ENCODE measurements at places on chromosomes 4 and X. TPM values are rescaled to one million over a fixed set of nuclear protein-coding genes. Genes with fewer than 3 reads are reported as not detected.
A peak's percentile ranks its signal among the peaks of the same experiment; 100 is the strongest.

DNA sequence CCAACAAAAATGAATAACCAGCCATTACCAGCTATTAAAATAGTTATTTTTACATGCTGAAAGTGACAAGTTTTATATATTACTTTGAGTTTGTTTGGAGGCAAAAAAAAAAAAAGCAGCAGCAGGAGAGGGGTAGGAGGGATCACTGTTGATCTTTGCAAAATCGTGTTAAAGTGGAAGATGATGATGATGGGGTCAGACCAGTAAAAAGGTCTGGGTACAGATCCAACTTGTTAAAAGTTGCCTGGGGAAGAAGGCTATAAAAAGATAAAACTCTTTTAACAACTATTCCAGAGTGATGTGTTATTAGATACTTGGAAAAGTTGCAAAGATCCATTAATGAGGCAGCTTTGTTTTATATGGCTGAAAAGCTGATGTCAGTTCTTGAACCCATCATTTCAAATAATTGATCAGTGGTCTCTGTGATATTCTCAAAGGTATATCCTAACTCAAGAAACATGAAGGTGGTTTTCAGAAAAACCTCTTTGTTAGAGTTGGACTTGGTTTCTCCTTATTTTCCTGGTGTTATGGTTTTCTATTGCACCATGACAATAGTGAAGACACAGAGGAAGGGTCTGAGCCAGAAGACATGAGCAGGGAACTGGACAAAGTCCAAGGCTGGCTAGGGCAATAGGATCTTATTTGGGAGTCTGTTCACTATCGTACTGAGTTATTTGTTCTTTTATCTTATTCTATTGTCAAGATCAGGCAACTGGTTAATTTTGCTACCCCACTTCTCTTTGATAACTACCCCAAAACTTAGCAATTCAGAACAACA lies 44.8 kb downstream of the EDNRA start:
- H3K4me3 ChIP-seq: no peak overlapping the region
- H3K27me3 ChIP-seq: no peaks in the 10 kb centered on the region
- peaks cover 2% of the 10 kb centered on the region for H3K36me3 ChIP-seq
- H3K4me1 ChIP-seq: no peaks in the 10 kb centered on the region

The SH3BP2 gene
- 34.8 TPM for total RNA-seq

- DNase-seq: no peak
- no peak overlapping the region for H3K4me3 ChIP-seq
- H3K36me3 ChIP-seq: no peaks in the 10 kb centered on the region
- H3K27me3 ChIP-seq: no peaks in the 10 kb centered on the region
Measured at GRCh38 chr4:140331245-140331644, 42.2 kb upstream of the SCOC start.

The SMIM10L2A gene
- total RNA-seq: 3.5 TPM

The PRDM5 gene
- total RNA-seq: 21.9 TPM

The PABPC1L2A gene
- 0.23 TPM for total RNA-seq

DNA sequence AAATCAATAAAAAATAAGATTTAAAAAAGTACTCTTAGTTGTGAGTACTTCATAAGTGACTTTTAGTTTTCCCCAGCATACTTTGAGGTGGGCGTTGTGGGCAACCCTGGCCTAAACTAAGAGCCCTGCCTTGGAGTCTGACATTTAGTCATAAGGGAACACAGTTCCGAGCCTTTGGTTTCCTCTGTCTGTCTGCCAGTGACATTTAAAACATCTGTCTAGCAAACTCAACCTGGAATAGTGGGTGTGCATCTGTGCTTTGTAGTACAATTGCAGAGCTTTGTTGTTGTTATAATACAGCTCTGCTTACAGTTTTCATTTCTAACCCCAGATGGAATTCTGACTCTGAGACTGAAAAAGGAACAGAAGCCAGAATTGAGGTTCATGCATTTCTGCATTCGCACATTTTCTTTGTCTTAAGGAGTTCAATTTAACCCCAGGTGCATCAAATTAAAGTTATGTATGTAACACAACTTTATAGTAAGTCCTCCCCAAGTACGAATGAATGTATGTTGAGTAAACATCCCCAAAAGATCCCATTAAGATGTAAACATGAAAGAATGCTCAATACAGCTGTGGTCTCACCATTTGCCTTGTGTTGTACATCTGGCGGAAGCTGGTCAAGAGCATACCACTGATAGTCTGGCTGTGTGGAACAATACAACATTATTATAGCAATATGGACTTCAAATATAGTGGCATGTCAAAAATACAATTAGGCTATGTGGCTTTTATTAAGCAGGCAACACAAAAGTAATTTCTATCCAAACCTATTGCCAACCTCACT lies 25.9 kb downstream of the TNIP3 start:
- no peaks in the 10 kb centered on the region for H3K36me3 ChIP-seq
- H3K4me1 ChIP-seq: no peaks in the 10 kb centered on the region
- DNase-seq: no peak

GRCh38 chrX:73524906-73525305 lies 38.1 kb upstream of the CHIC1 start:
- H3K4me1 ChIP-seq: peaks cover 17% of the 10 kb centered on the region
- H3K4me3 ChIP-seq: no peak overlapping the region
- peaks cover 8% of the 10 kb centered on the region for H3K36me3 ChIP-seq
- no peak overlapping the region for H3K27ac ChIP-seq
- peaks cover 5% of the 10 kb centered on the region for H3K27me3 ChIP-seq

The STK26 gene
- total RNA-seq: 66.1 TPM

The NHSL2 gene
- 10.8 TPM for total RNA-seq

DNA sequence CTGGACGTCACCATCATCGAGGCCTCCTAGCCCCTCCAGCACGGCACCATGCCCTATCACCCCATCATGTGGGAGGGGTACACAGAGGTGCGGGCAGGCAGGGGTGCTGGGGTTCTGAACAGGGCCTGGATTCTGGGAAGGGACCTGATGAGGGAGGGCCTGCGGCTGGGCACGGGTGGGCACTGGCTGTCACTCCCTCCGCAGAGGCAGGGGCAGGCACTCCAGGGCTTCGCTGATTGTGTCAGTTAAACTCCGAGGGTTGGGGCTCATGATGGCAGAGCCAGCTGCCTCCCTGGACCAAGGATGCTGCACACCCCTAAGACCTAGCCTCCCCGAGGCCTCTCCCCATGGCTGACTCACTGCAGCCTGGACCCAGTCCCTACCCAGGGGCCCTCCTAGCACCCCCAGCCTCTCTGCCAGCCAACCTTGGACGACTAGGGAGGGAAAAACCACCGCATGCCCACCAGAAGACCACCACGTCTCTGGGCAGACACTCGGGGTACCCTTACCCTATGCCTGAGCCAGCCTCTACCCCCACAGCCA lies 45.9 kb downstream of the ZFYVE28 start:
- peaks cover 3% of the 10 kb centered on the region for H3K36me3 ChIP-seq
- no peaks in the 10 kb centered on the region for H3K4me1 ChIP-seq
- H3K4me3 ChIP-seq: no peak overlapping the region

The ARL13A gene
- not detected for total RNA-seq

The RGS12 gene
- 60.4 TPM for total RNA-seq

DNA sequence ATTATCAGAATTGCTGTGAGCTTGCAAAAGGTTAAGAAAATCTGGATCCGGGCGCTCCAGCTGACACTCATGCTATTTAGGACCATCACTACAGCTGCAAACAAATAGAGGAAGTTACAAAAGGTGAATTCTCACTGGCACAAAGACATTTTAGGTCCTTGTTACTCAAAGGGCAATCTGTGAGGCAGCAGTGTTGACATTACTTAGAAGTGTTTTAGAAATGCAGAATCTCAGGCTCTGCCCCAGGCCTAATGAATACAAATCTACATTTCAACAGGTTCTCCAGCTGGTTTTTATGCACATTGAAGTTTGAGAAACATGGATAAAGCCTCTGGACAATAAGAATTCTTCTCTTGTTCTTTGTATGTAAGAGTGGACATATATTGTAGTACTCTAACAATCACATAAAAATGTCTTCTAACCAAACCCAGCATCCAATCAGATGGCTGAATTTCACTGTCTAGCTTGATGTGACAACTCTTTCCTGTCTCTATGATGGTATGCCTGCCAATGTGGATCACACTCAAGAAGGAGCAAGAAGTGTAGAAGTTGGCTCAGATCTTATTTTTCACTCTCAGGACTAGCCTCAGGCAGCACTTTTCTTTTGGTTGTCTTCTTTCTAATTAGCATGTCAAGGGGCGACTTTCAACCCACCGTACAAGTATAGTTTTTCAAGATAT lies 18.8 kb downstream of the SLC7A11 start:
- peak overlapping the region; percentile 39 for H3K4me3 ChIP-seq
- DNase-seq: no peak
- H3K27me3 ChIP-seq: no peaks in the 10 kb centered on the region

- H3K4me1 ChIP-seq: peaks cover 38% of the 10 kb centered on the region
- DNase-seq: no peak
- H3K4me3 ChIP-seq: no peak overlapping the region
- H3K27ac ChIP-seq: no peak overlapping the region
Measured at GRCh38 chr4:95186666-95187065, 362.1 kb downstream of the UNC5C start.

GRCh38 chrX:103098488-103098887 lies 5.5 kb upstream of the NXF3 start:
- no peaks in the 10 kb centered on the region for H3K27me3 ChIP-seq
- peaks cover 12% of the 10 kb centered on the region for H3K4me1 ChIP-seq
- H3K36me3 ChIP-seq: no peaks in the 10 kb centered on the region
- H3K27ac ChIP-seq: no peak overlapping the region

The TCEAL6 gene
- total RNA-seq: not detected

Measured in neural crest cell (in vitro differentiated cells).